Activated T-helper 9 cell treated with anti-CD3 and anti-CD28 coated beads, Interleukin-2, amount 50 U/mL, for 16 hours (primary cell): ENCODE measurements at places on chromosomes 3 and 15.

- DNase-seq, result no peak
Measured at GRCh38 chr3:149459491-149460059, 14.9 kb upstream of the TM4SF4 start.

GRCh38 chr3:150757364-150757763, 5.6 kb downstream of the SIAH2 start:
- DNase-seq, result no peak

DNA sequence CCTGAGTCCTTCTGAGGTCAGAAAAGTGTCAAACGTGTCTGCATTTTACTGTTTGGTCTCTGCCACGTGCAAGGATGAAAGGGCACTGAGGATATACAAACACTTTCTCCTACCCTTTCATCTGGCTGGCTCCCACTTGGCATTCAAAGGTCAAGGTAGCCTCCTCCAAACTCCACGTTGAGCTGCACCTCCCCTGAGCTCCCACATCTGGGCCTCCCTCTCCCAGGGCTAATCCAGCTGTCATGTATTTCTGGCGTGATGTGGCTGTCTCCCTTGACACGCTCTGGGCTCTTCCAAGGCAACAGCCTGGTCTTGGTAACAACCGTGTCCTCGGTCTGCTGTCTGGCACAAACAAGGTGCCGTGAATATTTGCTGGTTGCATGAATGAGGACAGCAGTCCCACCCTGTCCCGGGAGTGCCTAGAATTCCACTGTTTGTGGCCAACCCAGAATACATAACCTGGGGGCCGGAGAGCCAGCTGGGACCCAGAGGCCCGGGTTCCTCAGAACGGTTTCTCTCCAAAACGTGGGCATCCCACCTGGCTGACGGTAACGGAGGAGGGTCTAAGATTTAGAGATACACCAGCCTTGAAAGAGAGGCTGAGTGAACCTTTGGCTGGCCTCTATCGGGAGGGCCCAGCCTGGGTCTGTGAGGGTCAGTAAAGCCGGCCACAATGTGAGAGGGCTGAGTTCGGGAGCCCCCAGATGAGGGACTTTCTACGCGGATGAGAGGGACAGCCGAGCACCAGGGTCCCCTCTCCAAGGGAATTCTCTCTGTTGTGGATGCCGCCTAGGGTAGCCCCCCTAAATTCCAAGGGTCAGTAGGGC, 767 bp downstream of the GLT8D1 start:
- DNase-seq, result no peak

GRCh38 chr3:13853256-13853977, 26.5 kb downstream of the WNT7A start:
- no peak for DNase-seq

DNA sequence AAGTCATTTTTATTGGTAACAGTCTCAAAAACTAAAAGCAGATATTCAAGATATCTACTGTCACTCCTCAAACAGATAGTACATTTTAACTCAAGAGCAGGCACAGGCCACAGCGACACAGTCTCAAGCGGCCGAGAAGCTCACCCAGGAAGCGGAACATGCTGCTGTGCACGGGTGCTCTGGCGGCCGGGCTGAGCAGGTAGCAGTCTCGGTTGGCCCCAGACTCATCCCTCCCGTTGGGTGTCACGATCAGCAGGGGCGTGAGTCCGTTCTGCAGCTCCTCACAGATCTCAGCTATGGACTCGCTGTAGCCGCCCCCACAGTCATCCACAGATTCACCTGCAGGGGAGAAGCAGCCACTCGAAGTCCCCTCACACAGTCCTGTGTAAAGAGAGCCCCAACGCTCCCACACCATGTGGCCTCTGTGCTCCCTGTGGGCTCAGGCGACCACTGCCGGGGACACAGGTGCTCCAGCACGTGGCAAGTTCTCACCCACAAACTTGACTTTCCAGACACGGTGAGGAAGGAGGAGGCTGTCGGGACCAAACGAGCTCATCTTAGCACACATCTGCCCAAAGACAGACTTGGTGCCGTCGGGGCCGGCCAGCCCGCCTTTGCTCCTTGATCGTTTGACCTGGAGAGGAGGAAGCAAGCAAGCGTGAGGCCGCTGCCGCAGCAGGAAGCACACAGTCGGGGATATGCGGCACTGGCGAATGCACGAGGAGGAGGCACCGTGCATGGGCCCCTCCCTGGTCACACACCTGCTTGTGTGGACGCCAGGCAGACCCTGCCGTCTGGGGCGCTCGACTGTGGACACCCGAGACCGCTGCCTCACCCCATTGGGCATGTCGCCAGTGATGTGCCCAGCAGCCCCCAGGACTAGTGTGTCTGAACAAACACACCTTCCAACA, 17.7 kb upstream of the OCA2 start:
- no peak for DNase-seq

- no peak for DNase-seq
Measured at GRCh38 chr3:141274411-141275031, 42.9 kb downstream of the PXYLP1 start.

DNA sequence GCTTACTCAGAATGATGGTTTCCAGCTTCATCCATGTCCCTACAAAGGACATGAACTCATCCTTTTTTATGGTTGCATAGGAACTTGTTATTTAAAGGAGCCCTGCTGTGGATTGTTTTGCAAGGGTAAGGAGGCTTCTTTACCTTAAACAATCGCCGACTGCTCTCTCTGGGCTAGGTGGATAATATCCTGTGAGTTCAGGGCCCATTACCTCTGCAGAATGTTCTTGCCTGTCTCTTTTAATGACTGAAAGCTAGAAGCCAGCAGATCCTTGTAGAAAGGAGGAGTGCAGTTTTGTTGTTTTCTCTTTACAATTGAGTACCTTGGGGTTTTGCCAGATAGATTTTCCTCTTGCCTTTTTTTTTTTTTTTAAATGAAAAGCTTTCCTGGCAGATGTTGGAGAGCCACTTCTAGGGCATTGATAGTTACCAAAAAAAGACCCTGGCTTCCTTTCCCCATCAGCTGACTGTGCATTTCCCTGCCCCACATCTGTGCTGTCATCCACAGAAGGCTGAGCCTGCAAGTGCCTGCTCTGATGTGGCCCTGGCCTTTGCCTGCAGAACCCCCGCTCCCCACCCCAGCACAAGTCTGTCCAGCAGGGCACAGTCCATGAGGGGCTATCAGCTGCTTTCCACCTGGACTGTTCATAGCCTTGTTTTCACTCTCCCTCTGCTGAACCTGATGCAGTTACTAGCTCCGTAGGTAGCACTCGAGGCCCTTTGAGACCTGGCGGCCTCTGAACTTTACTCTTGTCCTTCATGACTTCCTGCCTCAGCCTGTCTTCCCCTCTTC, 113.1 kb downstream of the CHCHD6 start:
- DNase-seq, result no peak

- no peak for DNase-seq
Measured at GRCh38 chr3:85835857-85836440, 877.2 kb downstream of the CADM2 start.

DNA sequence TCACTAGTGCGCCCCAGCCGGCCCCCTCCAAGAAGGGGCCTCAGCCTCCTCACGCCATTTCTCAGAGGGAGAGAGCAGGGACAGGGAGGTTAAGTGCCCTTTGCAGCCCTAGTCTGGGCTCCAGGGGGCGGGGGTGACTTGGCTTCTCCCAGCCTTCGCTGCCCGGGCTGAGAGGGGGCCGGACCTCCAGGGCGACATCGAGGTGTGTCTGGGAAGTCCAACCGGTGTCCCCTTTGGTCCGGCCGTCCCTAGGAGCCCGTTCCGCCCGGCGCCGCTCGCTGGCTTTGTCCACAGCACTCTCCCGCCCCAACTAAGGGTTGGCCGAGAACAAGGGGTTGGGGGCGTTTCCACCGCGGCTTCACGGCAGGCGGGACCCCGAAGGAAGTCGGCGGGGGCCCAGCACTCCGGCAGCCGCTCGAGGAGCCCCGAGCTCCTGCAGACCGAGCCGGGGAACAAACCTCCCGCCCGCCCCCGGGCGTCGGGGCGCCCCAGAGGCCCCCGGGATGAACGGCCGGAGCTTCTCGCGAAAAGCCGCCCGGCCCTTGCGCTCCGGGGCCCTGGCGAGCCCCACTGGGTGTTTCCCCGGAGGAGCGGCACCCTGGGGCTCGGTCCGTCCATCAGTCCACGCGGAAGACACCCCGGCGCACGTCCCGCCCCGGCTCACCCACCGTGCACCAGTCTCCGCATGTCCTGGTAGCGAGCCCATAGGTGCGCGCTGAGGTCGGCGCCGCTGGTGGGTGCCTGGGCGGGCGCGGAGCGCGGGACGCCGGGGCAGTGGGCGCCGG, 627 bp downstream of the NT5DC2 start:
- DNase-seq, result no peak

GRCh38 chr3:156344215-156344614, 210.7 kb downstream of the SSR3 start:
- DNase-seq, result no peak

DNA sequence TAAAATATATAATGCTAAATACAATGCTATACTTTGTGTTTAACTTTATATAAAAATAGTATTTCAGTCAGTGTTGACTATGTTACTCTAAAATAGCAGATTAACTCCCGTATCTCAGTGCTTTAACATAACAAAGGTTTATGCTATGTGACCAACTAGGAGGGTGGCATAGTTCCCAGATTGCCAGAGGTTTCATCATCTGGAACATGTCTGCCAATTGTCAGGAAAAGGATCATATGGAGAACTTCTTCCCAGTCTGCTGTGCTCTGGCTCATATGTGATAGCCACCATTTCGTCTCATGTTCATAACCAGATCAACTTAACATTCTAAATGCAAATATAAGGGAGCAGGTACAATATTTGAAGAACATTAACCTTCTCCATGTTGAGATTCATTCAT, 720.2 kb downstream of the MCTP2 start:
- DNase-seq, result no peak

- no peak for DNase-seq
Measured at GRCh38 chr3:99544786-99545281, 93.6 kb upstream of the COL8A1 start.

DNA sequence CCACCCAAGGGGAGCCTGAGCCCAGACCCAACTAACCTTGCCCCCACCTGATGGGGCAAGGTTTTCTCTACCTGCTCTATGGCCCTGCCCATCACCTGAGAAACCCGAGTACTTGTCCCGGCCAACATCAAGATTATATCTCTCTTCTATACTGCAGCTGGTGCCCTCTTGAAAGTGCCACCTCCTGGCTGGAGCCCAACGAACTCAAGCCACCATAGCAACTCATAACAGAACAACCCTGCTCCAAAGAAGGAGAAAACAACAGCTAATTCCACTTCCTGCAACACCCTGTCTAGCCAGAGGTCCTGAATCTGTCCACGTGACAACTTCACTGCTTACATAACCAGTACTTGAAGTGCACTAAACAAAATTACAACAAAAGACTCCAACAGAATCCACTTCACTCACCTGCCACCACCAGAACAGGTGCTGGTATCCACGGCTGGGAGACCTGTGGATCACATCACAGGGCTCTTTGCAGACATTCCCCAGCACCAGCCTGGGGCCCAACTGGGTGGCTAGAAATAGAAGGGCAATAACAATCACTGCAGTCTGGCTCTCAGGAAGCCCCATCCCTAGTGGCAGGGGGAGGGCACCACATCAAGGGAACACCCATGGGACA, 49.2 kb downstream of the PIERCE2 start:
- DNase-seq, result no peak

DNA sequence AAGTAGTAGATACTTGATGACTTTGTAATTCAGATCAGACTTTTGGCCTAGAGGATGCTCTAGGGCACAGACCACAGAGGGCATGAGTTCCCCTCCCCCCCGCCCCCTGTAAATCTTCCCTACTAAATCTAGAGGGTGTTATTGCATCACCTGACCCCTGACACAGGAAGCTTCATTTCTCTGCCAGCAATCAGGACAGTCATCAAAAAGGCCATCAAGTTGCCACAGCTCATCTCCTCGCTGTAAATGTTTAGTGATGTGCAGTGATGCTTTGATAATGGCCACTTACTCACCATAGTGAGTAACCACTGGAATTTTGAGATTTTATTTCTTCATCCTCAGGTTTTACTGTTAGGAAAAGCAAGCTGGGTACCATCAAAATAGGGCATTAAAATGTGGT, 289.2 kb upstream of the CHRM5 start:
- DNase-seq, result no peak

DNA sequence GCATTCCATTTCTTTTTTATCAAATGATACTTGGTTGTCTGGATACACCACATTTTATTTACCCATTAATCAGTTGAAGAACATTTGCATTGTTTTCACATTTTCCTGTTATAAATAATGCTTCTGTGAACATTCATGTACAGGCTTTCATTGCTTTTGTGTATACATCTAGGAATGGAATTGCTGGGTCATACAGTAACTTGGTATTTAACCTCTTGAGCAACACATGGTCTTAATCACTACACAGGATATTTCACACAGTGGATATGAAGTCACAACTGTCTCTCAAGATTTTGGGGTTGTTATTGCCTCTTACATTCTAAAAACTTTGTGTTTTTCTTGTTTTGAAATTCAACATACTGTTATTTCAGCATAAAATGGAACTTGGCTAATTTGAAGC, 48.2 kb downstream of the C3orf85 start:
- no peak for DNase-seq

- DNase-seq, result no peak
Measured at GRCh38 chr15:89614164-89614563, 38.9 kb downstream of the TICRR start.

DNA sequence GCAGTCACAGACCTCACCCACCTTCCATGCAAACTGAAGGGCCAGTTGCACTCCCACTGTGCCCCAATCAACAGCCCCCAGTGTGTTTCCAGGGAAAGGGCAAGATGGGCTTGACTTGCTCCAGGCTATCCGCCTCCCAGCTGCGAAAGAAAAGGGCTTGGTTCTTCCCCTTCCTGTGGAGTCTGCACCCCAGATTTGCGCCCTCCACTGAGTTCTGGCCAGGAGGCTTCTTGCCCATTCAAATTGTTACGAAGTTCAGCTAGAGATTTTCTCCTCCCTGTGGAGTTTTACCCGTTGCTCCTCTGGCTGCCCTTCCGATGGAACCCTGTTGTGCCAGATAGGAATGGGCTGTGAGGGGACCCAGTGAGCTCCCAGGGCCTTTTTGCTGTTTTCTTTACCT, 1096.9 kb upstream of the ALCAM start:
- no peak for DNase-seq

GRCh38 chr15:100728371-100729201, 126.2 kb downstream of the ASB7 start:
- DNase-seq, result no peak

GRCh38 chr15:45892182-45892581, 257.4 kb downstream of the SQOR start:
- no peak for DNase-seq

GRCh38 chr3:15809313-15809712, 11.5 kb upstream of the ANKRD28 start:
- no peak for DNase-seq

- no peak for DNase-seq
Measured at GRCh38 chr3:100561459-100562158, 47.8 kb upstream of the ADGRG7 start.

GRCh38 chr3:62936626-62937254, 61.5 kb upstream of the CADPS start:
- no peak for DNase-seq

GRCh38 chr15:89898614-89899294, 5.0 kb upstream of the AP3S2 start:
- DNase-seq, result peak; percentile 16
